NCI-H2227 treated with DMSO at 0.1 percent for 48 hours (cell line): ENCODE measurements at places on chromosomes 5 and 9.

GRCh38 chr9:73270967-73271721 is 119.5 kb downstream of the ANXA1 start:
- no peak for DNase-seq

GRCh38 chr9:75812141-75812540 is 78.3 kb upstream of the PCSK5 start:
- no peak for DNase-seq

- DNase-seq: no peak
Measured at GRCh38 chr5:143014017-143014651, 244.0 kb downstream of the ARHGAP26 start.

GRCh38 chr5:58860680-58861079 is 277.8 kb downstream of the RAB3C start:
- DNase-seq: no peak

DNA sequence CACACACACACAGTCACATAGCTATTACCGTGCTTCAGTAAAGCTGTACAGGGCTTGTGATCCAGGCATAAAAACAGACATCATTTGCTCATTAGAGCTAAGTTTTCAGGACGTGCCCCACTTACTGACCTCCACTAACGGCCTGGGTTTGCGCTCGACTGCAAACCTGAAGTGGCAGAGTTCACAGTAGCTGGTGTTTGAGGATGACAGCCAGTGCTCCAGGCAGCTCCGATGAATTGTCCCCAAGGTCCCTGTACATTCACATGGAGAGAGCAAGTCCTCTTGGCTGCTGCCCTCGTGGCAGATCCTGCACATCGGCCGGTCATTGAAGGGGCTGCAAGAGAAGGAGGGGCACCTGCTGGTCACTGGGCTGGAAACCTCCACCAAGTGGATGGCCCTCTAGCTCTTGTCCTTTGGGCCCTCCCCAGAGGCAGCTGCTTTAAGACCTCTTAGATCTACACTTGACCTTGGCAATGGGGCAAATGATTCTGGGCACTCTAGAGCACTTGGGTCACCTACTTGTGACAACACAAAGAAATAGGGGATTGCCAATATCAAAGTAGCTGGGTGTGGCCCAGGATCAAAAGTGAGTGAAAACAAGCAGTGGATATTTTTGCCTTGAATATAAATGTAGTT is 115.4 kb downstream of the MARCHF3 start:
- DNase-seq: no peak

DNA sequence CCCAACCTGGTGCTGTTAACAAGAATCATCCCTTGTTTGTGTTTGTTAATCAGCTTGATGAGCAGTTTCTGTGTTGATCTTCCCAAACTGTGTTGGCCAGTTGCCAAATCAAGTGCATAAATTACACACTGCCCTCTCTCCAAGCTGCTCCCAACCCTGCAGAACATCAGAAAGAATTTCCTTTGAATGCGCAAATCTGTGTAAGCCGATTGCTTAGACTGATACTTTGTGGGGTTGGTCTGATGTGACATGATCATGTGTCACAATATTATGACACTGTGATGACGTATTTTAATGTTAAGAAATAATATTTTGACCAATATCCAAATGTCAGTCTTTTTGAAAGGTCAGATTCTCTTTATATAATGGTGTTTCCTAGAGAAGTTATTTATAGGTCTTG is 766.4 kb upstream of the WWC1 start:
- no peak for DNase-seq

DNA sequence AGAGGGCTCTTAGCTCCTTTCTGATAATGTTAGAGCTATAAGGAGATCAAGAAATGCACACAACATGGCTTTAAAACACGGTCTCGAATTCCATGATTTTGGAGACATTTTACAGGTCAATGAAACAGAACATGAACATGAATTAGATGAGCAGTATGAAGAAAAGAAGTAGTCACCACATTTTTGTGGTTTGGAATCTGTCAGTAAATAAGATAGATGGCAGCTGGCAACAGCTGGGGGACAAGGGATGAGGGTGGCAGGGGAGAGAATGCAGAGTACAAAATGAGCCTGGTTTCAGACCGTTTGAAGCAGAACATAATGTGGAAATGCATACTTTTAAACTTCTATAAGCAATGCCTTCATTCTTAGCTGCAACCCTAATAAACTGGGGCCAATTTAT is 107.1 kb downstream of the OXCT1 start:
- DNase-seq: no peak

DNA sequence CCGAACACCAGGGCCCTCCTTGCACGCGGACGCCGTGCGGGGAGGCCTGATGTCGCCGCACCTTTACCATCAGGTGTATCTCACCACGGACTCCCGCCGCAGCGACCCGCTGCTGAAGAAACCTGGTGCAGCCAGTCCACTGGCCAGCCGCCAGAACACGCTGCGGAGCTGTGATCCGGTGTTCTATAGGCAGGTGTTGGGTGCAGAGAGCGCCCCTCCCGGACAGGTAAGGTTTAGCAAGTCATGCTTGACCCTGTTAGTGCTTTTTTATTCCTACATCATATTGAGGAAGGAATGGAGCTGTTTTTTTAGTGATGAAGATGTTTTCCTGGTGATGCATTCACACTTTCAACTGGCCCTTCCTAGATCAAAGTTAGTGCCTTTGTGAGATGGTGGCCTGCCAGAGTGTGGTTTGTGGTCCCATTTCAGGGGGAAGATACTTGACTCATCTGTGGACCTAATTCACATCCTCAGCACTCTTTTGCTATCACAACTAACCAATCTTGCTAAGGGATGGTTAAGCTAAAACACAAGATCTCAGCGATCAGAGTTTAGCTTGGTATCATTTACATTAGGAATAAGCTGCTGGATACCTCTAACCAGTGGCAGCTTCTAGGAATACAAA is 2.7 kb downstream of the PCDHGC3 start:
- DNase-seq: no peak

GRCh38 chr5:93421468-93421867 is 159.6 kb downstream of the NR2F1-AS1 start:
- no peak for DNase-seq

GRCh38 chr9:90839183-90839728 is 37.6 kb downstream of the SYK start:
- DNase-seq: no peak

DNA sequence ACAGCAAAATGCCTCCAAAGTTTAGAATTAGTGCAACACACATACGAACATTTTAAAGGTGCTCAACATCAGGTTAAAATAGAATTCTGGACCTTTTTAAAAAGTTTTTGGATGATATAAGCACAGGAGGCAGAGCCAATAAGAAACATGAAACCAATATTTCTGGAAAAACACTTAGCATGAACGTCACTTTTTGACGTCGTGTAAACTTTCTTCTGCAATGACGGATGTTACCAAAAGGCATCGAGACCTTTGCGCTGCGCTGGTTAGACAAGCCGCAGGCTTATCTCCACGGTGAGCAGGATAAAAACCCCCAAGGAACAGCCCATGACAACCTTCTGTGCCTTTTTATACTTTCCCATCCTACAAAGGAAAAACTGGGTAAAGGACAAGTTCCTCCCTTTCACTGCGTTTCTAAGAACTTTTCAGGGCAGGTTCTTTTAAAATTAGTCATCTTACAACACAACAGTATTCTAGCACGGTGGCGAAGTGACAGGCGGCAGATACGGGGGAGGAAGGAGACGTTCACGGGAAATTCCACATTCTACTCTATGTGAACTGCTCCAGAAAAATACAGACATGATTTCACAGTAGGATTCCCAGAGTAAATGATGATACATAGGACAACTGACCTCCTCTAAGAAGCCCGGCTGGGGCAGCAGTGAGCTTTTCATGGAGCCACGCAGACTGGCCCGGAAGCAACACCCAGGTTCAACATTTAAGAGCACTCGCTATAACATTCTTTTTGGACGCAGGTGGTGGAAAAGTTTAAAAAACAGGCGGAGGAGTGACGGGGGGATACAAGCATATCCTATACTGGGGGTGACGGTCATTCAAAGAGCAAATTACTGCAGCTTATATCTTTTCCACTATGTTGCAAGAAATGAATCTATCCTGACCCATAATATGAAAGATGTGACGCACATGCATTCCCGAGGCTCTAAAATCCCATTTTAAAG is 52.4 kb downstream of the USP20 start:
- DNase-seq: no peak

DNA sequence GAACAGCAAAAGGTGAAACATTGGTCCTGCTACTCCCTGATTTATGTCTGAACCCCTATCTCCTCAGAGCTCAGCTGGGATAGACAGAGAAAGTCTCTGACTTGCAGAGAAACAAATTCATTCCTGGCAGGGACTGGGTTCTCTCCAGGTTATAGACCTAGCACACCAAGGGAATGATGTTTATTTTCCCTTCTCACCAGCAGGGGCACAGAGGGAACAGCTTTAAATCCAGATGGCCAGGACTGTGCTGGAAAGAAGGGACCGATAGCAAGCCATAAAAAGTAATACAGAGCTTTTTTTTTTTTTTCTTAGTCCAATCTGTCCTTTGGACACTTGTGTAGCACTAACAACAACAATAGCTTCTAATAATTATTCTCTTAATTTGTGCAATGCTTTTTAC is 141.1 kb upstream of the C9orf72 start:
- no peak for DNase-seq

- DNase-seq: no peak
Measured at GRCh38 chr9:134566196-134566847, 75.3 kb upstream of the COL5A1 start.

DNA sequence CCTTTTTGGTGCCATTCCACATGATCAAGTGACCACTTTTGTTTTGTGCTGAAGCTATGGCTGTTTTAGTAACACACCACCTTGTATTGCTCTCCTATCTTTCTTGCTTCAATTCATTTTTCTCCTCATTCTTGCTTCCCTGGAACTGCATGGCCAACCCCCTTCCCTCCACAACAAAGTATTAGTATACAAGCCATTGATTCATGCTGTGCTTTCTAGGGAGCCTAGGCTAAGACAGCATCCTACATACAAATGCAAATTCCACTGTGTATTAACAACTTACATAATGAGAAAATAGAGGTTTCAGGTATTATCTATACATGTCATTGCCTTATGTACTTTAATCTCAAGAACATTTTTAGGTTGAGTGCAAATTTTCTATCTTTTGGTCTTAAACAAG is 141.1 kb downstream of the EFNA5 start:
- DNase-seq: no peak
